ENCODE measurements at places on chromosomes 4 and X.
A peak's percentile ranks its signal among the peaks of the same experiment; 100 is the strongest.

DNA sequence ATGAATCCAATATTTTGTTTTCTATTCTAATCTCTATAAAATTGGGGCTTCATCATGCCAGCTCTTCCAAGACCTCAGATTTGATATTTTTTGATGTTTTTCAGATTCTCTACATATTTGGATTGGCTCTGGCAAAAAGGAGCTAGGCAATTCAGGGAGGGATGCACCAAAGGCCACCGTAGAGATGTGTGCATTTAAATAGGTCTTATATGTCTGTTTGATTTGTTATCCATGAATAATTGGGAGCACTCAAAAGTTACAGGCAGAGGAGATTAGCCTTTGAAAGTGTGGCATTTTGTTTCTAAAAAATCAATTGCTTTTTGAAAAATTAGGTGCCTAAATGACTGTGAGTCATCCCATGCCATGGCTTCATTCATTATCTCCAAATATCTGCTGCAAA is 147.1 kb upstream of the RPS6KA6 start:
- DNase-seq: no peak

- DNase-seq: peak; percentile 59
These were observed 131.3 kb upstream of the AGA start for GRCh38 chr4:177573507-177573906.

- DNase-seq: no peak
These were observed 10.0 kb downstream of the FAM184B start for GRCh38 chr4:17771284-17771908.

GRCh38 chrX:50470103-50471031 is at the start of gene DGKK:
TSS of gene DGKK (minus strand) at chrX:50470825. CDS start at chrX:50470678, 147 bp downstream.
- no peak for DNase-seq

- no peak for DNase-seq
These were observed 82.8 kb upstream of the CTSO start for GRCh38 chr4:156036496-156036895.

GRCh38 chrX:1424147-1424851 is 28.4 kb downstream of the ASMTL start:
- DNase-seq: no peak

GRCh38 chrX:119583431-119584059 is 9.2 kb downstream of the UBE2A start:
- DNase-seq: no peak

DNA sequence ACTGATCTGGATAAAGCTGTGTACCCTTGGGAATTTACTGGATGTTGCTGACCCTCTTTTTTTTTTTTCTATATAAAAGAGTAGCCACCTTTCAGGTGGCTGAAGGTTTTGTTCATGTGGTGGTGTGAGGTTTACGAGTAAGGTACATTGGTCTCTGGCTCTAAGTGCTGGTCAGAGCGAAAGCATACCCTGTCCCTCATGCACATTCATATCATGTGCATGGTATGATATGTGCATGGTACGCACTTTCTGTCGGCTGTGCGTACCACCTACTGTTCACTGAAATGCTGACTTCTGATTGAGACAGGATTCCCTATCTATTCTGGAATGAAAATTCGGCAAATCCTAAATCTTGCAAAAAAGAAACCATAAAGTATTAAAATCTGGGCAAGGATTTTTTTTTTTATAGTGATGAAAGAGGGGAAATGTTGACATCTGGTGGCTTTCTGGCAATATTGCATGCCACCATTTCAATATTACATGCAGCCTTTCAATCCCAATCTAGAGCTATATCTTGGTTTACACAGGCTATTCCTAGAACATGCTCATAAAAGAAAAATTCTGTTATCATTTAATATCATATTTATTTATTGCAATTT is 32.8 kb downstream of the FAM149A start:
- no peak for DNase-seq

- DNase-seq: no peak
These were observed 105.8 kb upstream of the TRIM2 start for GRCh38 chr4:153098427-153098826.

DNA sequence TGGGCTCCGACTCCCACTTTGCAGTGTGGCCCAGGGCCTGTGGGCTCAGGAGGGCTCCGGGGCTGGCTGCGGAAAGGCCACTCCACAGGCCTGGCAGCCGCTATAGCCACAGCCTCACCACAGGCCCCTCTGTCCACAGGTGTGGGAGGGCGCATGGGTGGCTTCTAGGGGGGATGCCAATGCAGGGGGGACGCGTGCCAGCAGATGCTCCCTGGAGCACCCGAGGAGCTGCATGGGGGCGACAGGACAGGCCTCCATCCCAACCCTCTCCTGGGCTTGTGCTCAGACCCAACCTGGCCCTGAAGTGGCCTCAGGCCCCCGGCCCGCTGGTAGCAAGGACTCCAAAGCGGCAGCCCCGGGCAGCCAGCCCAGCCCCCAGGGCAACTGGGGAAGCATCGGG is 8.0 kb downstream of the BGN start:
- no peak for DNase-seq

- no peak for DNase-seq
These were observed 43.2 kb downstream of the AKAP4 start for GRCh38 chrX:50157545-50158135.

DNA sequence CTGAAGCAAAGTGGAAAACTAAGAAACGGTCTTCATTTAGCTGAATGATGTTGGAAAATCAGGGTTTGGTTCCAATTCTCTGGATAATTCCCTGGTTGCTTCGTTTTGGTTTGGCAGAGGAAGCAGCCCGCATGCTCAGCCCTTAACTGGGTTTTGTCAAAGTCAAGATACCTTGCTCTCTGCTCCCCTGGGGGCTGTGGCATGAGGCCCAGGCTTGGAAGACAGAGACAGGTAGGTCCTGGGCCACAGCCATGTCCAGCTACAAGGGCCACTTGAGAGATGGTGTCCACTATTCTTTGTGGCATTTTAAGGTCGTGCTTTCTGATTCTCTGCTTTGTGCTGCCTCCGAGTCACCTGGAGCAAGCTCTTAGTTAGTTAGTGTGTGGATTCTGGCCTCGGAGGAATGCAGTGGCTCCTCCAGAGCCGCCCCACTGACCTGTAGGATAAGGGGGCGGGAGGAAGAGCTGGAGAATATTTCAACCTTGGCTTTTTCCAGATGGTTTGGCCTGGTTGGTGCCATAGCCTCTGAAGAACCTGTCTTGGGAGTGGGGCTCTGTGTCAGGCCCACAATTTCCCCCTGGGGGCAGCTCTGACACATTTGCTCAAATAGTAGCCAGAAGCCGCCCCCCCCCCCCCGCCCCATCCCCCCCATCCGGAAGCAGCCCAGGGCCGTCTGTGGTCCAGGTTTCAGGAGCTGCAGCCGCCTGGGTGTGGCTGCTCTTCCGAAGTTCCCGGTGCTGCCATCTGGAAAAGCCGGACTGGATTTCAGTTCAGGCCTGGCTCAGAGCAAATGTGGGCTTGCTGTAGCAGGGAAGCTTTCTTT is 147.1 kb downstream of the NHS start:
- no peak for DNase-seq

- DNase-seq: no peak
These were observed 204.7 kb upstream of the S100G start for GRCh38 chrX:16445166-16445752.

All from AG09309 (cell line).